Left colon (tissue), 2 donors: ENCODE measurements at places on chromosomes 5 and 9. TPM values are rescaled to one million over a fixed set of nuclear protein-coding genes. Genes with fewer than 3 reads are reported as not detected.

The CDH9 gene
- not detected for total RNA-seq

DNA sequence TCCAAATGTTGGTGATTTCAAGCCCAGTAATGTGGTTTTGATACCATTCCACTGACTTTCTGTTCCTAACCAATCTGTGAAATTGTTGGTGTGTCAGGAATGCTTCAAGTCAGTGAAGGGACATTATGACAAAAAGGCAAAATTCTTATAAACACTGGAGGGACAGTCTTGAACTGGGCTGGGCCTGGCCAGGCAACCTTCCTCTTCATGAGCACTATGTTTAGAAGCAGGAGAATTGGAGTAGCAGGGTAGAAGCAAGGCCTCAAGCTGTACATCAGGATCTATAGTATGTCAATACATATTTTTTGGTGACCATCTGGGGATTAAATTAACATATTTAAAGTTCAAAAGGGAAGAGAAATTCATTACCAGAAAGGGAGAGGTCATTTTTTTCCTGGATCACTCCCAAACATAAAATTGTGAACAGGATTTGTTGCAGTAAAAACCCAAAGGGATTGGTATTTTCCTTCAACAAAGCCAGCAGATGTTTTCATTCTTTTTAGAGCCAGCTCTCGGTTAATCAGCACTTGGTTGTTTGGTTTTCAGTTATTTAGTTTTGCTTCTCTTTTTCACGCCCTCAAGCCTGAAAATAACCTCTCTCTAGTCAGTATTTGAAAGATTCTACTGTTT is 77.9 kb upstream of the PIK3R1 start:
- no peak for DNase-seq

The SLC6A7 gene
- total RNA-seq, result 13.2 TPM

DNA sequence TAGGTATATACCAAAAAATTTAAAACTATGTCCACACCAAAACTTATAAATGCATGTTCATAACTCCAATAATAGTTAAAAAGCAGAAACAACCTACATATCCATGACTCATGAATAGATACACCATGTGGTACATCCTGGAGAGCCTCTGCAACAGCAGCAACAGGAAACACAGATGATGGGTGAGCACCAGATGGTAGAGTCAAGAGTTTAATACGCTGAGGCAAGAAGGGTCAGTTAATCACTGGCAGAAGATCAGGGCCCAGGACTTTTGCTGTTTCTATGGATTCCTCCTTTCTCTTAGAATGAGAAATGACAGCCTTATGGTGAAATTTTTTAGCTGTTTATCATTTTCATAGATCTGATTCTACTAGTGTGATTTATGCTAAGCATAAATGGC is 351.8 kb upstream of the ADAMTSL1 start:
- no peak for DNase-seq

The DOCK2 gene
- 4.9 TPM for total RNA-seq

DNA sequence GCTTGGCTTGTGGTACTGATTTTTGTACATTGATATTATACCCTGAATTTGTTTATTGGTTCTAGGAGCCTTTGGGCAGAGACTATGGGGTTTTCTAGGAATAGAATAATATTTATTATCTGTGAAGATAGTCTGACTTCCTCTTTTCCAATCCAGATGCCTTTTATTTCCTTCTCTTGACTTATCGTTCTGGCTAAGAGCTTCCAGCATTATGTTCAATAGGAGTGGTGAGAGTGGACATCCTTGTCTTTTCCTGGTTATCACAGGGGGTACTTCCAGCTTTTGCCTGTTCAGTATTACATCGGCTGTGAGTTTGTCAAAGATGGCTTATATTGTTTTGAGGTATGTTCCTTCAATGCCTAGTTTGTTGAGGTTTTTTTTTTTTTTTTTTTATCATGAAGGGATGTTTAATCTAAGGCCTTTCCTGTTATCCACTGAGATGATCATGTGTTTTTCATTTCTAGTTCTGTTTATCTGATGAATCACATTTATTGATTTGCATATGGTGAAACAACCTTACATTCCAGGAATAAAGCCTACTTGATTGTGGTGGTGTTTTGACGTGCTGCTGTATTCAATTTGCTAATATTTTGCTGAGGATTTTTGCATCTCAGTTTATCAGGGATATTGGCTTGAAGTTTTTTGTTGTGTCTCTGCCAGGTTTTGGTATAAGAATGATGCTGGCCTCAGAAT is 77.5 kb downstream of the CERT1 start:
- no peak for DNase-seq

- DNase-seq, result no peak
These were observed 196.5 kb downstream of the MED10 start for GRCh38 chr5:6181871-6182270.

- no peak for DNase-seq
These were observed 123.4 kb downstream of the NXNL2 start for GRCh38 chr9:88658311-88658822.

DNA sequence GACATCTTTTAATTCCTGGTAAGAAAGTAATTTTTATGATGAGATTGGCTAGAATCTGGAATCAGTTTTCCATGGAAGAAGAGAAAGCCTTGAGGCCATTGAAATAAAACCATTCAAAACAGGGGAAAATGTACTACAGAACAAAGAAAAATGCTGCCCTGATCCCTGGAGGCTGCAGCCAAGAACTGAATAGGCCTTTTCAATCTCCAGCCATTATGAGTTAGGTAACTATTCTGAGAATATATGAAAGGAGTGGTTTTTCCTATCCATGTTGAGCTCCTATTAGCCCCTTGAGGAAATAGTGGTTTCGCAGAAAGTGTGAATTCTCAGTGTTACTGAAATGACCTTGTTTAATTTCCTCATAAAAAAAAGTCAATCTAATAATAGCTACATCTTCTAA is 408.5 kb upstream of the GRAMD2B start:
- DNase-seq, result no peak

DNA sequence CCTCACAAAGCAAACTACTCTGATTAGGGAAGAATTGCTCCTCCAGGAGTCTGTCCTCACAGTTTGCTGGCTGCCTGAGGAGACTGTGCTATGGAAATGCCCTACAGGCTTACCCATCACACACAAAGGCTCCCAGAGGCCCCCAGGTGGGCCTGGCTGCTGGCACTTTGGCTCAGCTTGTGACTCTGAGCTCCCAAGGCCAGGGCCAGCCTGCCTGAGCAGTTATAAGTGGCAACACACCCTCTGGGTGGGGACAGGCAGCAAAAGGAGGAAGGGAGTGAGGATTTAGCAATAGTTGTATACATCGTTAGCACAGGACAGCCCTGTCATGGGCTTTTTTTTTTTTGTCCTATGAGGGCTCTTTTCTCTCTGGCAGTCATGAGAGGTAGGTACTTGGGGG is 103.5 kb downstream of the DAPK1 start:
- peak; percentile 83 for DNase-seq

The CXCL14 gene
- 23.3 TPM for total RNA-seq

DNA sequence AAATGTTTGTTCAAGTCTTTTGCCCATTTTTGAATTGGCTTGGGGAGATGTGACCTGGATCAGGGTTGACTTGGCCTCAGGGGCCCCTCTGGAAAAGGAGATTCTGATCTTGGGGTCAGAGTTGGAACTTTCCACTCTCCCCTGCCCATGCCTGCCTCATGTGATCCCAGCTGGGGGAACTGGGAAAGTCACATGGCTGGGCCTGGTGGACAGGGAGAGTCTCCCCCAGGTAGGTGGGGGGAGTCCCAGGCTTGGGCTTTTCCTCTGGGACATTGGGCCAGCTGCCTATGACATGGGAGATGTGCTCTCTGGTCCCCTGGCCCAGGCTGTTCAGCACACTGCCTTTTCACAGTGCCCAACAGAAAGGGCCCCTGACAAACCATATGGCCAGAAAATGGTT is 60.7 kb downstream of the NDST1 start:
- peak; percentile 10 for DNase-seq

GRCh38 chr5:37005946-37006540 is 129.5 kb downstream of the NIPBL start:
- DNase-seq, result no peak

GRCh38 chr9:7147121-7148090 is 389.6 kb downstream of the KDM4C start:
- DNase-seq, result no peak
